Endothelial cell of umbilical vein (primary cell): ENCODE measurements at places on chromosomes 13 and 19. TPM values are rescaled to one million over a fixed set of nuclear protein-coding genes. Genes with fewer than 3 reads are reported as not detected.

GRCh38 chr13:27631156-27631555, 9.5 kb downstream of the POLR1D start:
- no peak for DNase-seq

- no peak for DNase-seq
Observed at GRCh38 chr13:100610391-100611347, 22.1 kb upstream of the GGACT start.

DNA sequence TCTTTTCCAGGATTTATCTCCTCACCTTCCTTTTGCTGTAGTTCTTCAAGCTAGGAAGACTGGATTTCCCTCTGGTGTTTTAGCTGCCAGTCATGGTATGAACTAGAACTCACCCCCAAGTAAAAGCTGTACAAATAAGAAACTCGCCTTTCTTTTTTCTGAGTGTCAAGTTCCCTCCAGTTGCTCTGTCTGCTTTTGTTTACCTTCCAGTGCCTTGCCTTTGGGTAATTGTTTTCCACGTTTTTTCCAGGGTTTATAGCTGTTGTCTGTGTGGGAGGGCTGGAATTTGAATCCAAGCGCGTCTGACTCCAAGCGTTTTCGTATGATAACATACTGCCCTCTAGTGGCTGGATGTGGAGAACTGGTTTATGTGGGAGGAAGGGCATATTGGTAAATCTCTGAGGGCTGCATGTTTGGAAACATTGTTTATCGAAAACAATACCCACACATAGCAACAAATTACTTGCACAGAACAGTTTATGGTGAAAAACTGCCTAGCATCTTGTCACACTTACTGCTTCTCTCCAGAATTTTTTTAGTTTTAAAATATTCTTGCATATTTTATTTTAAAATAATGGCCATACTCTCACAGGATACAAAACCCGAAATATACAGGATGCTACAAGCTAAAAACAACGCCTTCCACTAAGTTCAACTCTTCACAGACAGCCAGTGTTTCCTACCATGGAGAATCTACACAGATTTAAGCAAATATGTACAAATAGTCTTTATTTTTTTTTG, 19.2 kb downstream of the RCN3 start:
- DNase-seq: peak; percentile 90

MEDAG gene
- polyA plus RNA-seq: 23.8 and 27.2 TPM in 2 replicates

DNA sequence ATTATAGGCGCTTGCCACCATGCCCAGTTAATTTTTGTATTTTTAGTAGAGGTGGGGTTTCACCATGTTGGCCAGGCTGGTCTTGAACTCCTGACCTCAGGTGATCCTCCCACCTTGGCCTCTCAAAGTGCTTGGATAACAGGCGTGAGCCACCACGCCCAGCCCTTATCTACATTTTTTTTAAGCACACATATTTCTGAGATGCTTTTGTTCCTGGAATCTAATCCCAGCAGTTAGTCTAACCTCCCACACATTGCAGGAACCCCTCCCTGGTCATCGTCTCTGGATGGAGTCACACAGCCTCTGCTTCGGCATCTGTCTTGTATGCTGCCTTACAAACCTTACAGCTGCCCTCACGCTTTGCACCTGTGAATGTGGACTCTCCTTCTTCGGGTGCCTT, 15.1 kb upstream of the KATNAL1 start:
- DNase-seq: no peak

DNA sequence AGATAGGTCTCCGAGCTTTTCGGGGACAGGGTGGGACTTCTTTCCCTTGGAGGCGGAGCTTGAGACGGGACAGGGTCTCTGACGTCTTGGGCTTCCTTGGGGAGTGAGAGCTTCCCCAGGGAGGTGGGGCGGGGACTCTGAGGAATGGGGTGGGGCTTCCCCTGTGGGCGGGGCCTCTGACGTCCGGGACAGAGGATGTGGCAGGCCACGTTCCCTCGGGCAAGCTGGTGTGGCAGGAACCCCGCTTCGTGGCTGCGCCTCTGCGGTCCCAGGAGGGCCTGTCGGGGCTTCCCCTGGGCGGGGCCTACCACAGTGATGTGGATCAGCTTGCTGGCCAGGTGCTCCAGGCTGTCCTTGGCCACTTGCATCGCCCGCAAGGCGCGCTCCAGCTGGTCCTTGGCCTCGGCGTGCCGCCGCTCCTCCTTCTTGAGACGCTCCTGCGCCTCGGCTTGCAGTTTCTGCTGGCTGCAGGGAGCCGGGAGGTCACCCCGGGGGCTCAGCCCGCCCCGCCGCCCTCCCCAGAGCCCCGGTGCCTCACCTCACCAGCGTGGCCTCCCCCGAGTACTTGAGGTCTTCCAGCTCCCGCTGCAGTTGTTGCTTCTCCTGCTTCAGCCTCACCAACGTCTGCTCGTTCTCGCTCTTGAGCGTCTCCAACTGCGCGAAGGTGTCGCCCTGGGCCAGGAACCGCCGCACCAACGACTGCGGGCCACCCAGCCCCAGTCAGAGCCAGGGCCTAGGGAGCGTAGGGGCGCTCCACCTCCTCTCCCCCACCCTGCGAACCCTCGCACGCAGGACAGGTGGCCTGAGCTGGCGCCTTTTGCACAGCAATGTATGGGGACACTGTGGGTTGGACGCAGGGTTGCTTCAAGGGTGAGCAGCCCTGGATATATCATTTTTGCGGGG, 3.3 kb upstream of the RGL3 start:
- DNase-seq: peak; percentile 25

OR7D2 gene
- polyA plus RNA-seq: 0.05 TPM in 1 of 2 replicates, not detected in the other

GRCh38 chr13:98479496-98480003, 97.4 kb downstream of the STK24 start:
- no peak for DNase-seq

DNA sequence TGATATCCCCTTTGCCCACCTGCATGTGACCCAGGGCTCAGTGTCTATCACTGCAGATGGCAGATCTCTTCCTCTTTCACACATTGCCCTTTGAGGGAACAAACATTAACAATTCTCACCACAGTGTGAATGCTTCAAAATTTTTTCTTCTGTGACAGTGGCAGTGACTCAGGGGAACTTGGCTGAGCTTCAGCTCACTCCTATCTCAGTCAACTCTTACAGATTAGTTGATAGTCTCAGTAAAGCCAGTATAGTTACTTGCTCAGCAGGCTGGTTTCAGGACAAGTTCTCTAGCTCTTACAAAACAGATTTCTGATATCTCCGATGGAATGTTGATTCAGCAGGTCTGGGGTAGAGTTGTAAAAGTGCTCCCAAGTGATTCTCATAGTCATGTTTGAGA, 166.9 kb downstream of the DLEU7 start:
- peak; percentile 49 for DNase-seq

DNA sequence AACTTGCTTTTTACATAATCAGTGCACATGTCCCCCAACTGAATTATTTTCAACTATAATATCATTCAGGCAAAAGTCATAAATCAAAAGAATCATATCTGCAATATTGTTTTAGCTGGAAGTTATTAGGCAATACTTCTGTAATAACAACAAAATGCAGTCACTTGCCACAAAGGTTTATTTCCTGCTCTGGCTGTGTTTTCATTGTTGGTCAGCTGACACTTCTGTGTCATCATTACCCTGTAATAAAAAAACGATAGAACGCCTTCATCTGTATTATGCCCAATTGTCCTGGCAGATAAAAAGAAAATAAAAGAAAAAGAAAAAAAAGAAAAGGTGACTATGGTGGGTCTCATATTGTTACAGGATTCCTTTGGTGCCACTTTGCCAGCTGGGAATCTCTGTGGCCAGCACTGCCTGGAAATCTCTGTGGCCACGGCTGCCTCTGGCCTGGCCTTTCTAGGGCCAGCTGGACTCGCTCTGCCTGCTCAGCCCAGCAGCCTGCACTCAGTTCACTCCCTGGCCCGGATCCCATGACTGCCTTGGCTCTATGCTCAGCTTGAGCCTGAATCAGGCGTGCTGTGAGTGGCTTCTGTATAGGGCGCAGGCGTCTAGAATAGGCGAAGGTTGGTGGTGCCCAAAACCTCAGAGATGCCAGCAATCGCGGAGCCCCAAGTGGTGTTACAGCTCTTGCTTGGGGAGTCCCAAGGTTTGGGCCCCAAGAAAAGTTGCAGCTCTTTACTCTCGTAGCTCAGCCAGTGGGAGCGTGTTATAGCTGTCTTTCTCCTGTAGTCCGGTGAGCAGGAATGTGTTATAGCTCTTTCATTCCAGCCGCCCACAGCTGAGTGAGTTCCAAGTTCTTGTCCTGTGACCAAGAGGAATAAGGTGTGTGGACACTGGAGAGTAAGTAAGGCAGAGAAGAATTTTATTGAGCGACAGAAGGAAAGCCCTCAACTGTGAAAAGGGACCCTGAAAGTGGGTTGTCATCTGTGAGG, 1227.1 kb downstream of the SLITRK1 start:
- DNase-seq: no peak

- no peak for DNase-seq
Observed at GRCh38 chr13:40375489-40376171, 290.8 kb downstream of the FOXO1 start.

GRCh38 chr13:44118881-44119280, 239.2 kb downstream of the LACC1 start:
- no peak for DNase-seq

GRCh38 chr13:20715330-20715712, 11.8 kb downstream of the IL17D start:
- DNase-seq: no peak

ATG4D gene
- polyA plus RNA-seq: 24.9 and 29.6 TPM in 2 replicates

DNA sequence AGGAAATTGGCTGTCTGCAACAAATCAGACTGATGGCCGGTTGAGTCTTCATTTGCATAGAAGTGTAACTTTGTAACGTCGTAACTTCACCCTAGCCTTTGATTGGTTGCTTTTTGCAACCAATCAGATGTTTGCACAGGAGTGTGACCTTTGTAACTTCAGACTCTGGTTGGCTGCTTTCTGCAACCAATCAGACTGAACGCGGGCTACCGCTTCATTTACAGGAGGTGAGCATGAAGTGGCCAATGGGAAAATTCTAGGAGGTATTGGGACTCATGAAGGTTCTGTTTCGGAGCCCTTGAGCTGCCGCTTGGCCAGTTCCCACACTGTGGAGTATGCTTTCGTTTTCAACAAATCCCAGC, 441 bp upstream of the ZNF559 start:
- peak; percentile 86 for DNase-seq

GRCh38 chr19:2631213-2631821, 71.2 kb downstream of the GNG7 start:
- peak; percentile 13 for DNase-seq

DNA sequence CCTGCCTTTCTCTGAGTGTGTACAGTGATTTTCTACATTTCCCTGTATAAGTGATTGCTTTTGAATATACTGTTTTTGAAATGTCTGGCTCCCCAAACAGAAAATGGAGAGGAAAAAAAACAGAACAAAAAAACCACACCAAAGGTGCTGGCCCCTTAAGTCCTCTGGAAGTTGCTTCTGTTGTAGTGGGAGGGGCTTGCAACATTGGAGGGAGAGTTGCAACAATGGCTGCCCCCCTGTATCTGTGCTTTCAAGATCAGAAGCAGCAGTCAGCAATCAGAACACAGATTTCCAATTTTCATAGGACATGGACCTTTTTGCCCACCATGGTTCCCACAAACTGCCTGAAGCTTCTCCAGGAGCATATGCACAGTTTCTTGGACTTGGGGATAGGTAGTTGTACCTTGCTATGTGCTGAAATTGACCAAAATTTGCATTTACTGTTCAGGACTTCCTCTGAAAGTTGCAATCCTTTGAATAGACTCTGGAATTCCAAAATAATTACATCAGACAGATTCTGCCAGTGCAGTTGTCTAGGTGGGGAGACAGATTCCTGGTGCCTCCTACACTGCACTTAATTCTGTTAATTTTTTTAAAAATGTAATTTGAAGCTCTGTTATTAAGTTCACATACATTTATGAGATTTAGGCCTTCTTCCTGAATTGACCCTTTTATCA, 13.8 kb downstream of the BIVM start:
- DNase-seq: no peak

DNA sequence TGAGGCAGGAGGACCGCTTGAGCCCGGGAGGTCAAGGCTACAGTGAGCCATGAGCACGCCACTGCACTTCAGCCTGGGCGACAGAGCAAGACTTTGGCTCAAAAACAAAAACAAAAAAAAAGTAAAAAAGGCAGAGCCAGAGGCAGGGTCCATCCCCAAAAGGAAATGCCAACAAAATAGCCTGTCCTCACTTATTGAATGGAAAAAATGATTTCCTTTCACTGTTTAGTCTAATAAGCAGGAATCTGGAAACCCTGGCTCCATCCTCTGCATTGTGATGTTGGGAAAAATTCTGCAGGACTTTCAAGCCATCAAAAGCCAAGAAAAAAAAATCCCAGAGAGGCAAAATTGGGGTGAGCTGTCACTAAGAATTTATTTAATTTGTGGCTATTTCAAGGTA, 23.2 kb downstream of the ZIC5 start:
- DNase-seq: no peak

SHISA7 gene
- not detected in 2 replicates for polyA plus RNA-seq

GRCh38 chr19:55626350-55626749, 2.0 kb upstream of the ZNF784 start:
- no peak for DNase-seq

DNA sequence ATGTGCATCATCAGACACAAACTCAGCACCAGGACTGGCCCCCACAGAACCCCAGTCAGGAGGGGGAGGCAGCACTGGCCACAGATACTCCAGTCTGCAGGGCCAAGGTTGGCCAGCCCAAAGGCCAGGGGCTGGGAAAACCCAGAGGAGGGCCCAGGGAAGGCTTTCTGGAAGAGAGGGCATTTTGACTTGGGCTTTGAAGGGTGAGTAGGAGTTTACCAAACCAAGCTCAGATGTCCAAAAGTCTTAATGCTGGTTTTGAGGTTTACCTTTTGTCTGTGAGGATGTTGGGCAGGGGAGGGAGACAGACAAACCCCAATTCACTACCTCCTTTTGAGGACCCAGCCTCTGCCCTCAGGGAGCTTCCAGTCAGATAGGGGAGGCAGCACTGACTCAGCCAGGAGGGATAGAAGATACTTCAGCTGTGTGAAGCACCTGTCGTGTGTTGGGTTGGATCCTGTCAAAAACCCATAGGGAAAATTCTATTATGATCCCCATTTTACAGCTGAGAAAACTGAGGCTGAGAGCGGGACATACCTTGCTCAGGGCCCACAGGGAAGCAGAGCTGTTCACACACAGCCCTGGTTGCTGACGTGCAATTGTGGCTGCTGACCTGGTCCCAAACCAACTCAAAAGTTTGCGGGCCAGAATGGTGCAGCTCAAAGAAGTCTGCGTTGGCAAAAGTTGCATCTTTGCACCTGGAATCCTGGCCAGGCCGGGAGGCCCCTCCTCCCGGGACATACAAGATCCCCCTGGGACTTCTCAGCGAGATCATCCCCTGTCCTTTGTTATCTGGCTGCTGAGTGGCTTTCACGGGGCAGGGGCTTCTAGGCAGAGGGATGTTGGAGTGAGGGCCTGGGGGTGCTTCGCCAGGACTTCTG, 13.1 kb downstream of the CILP2 start:
- no peak for DNase-seq
